ENCODE measurements at places on chromosomes 11 and 22.
A peak's percentile ranks its signal among the peaks of the same experiment; 100 is the strongest.

GRCh38 chr11:69941546-69942332, 122.5 kb upstream of the FGF3 start:
- no peak for DNase-seq

DNA sequence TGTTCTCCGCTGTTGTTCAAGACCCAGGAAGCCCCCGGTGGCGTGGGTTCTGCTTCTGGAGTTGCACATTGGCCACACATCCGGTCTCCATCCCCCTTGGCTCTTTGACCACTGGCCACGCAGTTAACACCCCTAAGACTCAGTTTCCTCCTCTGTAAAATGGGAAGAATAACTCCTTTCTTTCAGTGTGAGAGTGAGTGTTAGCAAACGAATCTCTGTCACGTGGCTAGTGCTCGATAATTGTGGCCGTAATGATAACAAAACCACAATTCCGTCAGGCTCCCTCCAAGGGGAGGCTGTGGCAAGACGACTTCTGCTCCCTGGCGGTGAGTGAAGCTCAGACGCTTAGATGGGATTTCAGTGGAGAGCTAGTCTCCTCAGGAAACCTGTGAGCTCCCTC, 315.2 kb upstream of the B3GAT1 start:
- no peak for DNase-seq

DNA sequence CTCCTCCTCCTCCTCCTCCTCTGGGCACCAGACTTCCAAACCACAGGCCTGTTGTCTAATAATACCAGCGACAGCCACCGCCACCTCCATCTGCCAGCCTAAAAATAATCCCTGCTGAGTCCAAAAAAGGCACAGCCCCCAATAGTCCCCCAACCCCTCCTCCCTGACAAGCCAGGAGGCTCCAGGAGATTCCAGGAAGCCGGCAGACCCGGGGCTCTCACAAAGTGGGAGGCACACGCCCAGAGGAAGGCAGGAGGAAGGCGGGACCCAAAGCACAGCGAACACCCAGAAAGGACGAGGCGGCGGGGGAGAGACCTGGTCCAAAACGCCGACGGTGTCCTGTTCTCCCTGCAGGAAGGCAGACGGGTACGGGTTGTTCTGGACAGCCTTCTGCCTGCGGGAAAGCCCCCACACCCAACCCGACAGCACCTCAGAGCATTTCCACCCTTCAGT, 5.9 kb downstream of the IGSF9B start:
- DNase-seq = no peak

- peak; percentile 2 for DNase-seq
Observed at GRCh38 chr11:2092956-2093412, 46.2 kb downstream of the IGF2 start.

GRCh38 chr11:103924166-103925013, 112.0 kb upstream of the DDI1 start:
- no peak for DNase-seq

GRCh38 chr22:41361716-41362310, 19.9 kb upstream of the TEF start:
- no peak for DNase-seq

DNA sequence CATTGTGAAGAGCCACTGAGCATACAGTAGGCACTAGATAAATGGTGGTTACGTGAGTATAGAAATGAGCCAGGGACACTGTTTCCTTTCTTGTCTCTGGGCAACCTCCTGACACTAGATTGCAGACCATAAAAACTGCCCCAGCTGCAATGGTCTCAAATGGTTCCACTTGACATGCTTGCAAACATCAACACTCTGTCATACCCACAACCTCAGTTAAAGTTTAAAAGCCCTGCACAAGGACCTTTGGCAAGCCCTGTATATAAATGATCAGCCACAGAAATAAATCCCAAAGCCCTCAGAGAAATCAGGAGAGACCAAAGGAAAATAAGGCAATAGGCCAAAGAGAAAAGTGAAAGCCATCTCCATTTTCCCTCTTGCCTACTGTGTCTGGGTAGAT, 20.7 kb downstream of the PLEKHA7 start:
- no peak for DNase-seq

- no peak for DNase-seq
Observed at GRCh38 chr22:41915035-41915785, at the start of gene SHISA8. TSS of gene SHISA8 (minus strand) at chr22:41915074. CDS start at chr22:41914667, 407 bp downstream.

DNA sequence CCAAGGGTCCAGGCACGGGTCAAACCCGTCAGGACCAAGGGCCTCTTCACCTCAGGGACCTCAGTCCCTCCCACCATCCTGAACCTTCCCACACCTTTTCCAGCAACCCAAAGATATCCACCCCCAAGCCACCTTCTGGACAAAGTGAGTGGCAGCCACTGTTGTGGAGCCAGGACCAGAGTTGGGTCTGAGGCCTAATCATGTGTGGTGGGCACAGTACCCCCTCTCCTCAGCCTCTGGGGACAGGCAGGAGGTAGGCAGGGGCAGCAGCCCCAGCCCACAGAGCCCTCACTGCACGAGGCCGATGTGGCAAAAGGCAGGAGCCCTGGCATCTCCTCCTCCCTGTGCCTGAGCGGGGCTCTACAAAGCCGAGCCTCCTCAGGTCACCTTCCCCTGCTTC, 2.5 kb downstream of the KCNJ11 start:
- DNase-seq = no peak

DNA sequence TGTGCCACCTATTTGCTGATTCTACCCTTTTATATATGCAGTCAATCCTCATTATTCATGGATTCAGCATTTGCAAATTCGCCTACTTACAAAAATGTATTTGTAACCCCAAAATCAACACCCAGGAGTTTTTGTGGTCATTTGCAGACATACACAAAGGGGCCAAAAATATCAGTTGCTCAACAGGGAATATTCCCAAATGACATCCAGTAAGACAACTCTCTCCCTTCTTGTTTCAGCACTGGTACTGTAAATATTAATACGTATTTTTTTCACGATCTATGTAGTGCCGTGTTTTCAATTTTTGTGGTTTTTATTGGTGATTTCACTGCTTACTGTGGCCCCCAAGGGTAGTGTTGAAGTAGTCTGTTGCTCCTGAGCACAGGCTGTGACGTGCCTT, 11.8 kb upstream of the CAVIN3 start:
- no peak for DNase-seq

- DNase-seq = no peak
Observed at GRCh38 chr11:26995701-26996460, 2.0 kb downstream of the FIBIN start.

DNA sequence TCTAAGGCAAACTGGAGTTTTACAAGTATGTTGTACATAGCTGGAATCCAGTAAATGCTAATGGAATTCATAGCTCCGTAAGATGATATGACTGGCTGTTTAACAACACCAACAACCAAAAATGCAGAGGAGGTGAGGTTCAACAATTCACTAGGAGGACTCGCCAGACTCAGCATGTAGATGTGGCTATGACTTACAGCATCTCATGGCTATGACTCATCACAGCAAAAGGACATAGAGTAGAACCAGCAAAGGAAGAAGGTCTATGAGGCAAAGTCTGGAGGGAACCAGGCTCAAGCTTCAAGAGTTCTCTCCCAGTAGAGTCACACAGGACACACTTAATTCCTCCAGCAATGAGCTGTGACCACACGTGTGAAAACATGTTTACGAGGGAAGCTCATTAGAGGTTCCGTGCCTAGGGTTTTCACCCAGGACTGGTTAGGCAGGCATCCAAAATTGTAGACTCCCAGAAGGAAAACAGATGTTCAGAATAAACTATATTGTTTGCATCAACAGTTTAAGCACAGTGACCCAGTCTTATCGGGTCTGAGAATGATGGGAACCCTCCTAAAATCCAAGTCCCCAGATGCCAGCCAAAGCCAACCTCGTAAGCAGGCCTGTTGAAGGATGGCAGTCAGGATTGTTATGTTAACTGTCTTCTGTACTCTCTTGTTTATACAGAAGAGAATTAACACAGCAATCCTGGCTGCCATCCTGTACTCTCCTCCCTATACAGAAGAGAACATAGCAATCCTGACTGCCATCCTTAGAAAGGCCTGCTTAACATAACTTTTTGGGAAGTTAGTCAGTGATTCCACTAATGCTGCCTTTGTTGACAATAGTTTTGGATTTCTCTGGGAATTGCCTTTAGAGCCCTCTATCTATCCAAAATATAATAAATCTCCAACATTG, 116.6 kb downstream of the LARGE1 start:
- no peak for DNase-seq

- peak; percentile 13 for DNase-seq
Observed at GRCh38 chr11:39304586-39304985, 2154.9 kb downstream of the LRRC4C start.

- DNase-seq = no peak
Observed at GRCh38 chr11:125374398-125374797, 121.7 kb downstream of the FEZ1 start.

DNA sequence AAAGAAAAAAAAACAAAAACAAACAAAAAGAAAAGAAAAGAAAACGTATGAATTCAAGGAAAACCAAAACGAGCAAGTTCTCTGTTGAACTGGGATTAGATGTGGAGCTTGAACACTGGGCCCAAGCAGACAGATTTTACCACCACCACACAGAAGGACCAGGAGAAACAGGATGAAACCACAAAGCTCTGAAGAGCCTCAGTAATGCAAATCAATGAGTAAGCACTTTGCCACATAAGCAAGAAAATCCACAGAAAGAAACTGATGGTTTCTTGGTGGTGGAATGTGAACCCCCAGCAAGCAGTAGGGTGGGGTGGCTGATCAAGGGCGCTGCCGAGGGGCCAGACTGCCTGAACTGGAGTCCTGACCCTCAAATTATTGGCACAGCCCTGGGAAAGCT, 50.9 kb upstream of the NFRKB start:
- no peak for DNase-seq

DNA sequence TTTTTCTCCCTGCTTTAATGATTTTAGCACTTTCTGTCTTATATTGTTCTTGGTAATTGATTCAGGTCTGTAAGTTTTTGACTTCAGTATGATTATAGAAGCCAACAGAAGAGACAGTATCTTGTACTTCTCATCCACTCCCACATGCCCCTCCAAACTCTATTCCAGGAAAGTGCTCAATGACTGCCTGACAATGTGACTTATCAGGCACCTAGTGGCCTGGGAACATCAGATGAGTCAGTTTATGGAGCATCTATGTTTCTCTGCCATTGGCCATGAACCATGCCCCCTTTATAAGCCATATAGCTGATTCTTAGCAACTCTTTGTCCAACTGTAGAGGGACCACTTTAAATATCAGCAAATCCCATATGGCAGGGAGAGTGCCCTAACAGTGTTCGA, 179.2 kb upstream of the MTMR2 start:
- no peak for DNase-seq

DNA sequence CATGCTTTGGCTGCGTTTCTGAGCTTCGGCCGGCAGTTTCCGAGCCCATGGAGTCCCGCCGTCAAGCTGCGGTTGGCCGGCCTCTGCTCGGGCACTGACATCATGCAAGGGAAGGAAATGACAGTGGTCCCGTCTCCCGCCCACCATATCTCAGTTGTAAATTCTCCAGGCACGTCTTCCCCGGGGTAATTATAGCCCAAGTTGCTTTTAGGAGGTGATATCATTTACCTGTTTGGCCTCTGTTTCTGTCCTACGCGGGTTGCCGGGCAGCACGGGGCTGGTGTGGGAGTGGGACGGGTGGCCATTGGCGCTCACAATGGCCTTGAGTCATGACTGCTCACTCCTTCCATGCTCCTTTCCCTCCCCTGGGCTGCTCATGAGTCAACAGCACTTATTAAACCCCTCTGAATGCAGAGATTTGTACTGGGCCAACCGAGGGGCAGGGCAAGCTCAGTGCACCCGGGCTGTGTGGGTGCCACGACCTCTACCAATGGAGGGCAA, 4.2 kb upstream of the ANO1 start:
- DNase-seq = no peak

- no peak for DNase-seq
Observed at GRCh38 chr11:134385774-134386565, 26.1 kb downstream of the B3GAT1 start.

GRCh38 chr11:1307998-1308742, 1.3 kb downstream of the TOLLIP start:
- no peak for DNase-seq

GRCh38 chr11:8720352-8720751, 37.8 kb downstream of the RPL27A start:
- DNase-seq = no peak

DNA sequence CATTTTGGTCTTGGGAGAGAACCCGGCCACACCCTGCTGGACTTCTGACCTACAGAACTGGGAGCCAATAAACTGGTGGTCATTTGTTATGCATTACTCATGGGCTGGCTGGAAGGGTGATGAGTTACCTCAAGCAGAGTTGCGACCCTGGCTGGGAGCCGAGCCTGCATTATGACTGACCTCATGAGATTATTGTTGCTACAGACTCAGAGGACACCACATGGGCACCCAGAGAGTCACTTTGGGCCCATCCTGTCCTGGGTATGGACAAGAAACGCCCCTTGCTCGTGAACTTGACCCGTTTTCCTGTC, 531.7 kb downstream of the TBC1D22A start:
- no peak for DNase-seq

DNA sequence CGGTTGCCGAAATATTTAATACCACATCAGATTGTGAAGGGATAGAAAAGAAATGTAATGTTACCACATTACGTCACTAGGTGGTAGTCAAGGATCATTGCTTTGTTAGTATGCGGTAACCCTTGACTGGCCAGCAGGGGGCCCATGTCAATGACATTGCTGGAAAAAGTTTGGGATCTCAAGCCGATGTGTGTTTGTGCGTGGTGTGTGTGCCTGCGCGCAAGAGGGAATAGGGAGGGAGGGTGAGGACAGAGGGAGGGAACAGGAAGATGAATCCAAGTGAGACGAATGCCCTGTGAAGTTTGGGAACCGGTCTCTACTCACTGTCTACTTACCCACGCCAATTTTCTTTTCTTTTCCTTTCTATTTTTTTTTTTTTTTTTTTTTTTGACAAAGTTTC, 10.7 kb upstream of the MRGPRX2 start:
- peak; percentile 77 for DNase-seq

- DNase-seq = no peak
Observed at GRCh38 chr11:11313902-11314692, 39.0 kb downstream of the CSNK2A3 start.

DNA sequence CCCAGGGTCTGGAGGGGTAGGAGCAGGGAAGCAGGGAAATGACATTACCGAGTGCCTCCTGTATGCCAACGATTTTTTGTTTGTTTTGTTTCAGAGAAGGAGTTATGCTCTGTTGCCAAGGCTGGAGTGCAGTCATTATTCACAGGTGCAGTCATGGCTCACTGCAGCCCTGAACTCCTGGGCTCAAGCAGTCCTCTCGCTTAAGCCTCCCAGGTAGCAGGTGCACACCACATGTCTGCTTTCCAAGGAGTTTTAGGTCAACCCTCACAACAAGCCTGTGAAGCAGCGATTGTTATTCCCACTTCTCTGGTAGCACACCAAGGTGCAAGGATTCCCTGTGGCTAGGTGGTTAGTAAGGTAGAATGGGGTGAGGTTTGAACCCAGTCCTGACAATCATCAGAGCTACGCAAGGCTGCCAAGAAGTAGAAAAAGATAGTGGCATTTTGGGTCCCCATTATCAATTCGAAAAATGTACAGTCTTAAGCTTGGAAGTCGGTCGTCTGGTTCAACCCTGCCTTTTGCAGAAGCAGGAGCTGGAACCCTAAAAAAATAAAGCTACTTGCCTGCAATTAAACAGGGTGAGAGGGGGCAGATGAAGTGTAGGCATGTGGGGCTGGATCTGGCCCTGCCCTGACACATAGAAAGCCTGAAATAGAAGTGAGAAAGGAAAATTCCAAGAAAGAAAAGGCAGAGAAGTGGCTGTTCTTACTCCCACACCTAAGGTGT, 9.1 kb downstream of the UCP3 start:
- DNase-seq = no peak

GRCh38 chr11:71339396-71339881, 87.1 kb upstream of the SHANK2 start:
- DNase-seq = no peak

Measured in HS-5 (cell line).